ENCODE measurements at places on chromosomes 13 and 19. TPM values are rescaled to one million over a fixed set of nuclear protein-coding genes. Genes with fewer than 3 reads are reported as not detected.

ZNF492 gene
- 0.93 TPM for total RNA-seq

ATXN8OS gene
- total RNA-seq: not detected

KIR2DL1 gene
- not detected for total RNA-seq

GPALPP1 gene
- total RNA-seq: 13.1 TPM

CPAMD8 gene
- not detected for total RNA-seq

ZNF296 gene
- not detected for total RNA-seq
